Trophoblast cell (in vitro differentiated cells and primary cell): ENCODE measurements at places on chromosomes 2 and 18.

DNA sequence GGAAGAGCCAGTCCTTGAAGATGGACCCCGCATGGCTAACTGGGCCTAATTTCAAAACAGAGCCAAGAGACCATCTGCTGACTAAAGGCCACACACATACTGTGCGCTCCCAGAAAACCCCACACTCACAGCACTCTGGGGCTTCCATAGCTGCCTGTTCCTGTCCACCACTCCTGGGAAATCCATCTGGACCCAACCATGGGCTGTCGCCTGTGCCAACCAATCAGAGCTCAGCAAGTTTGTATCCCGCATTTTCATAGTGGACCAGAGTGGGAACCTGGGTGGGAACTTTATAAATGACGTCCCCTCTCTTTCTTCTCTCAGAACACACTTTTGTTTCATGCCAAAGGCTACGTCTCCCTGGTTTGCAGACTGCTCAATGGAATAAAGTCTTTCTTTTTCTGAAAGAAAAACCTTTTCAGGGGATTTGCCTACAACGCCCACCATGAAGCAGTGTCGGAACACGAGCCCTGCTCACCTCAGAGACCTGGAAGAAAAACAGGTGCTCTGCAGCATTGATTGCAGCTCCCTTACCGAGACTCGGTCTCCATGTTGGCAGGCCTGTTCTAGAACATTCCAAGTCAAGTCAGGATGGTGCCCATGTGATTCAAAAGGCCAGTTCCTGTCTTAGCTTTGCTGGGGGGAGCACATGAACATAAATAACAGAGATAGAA, 137.2 kb upstream of the GPC1 start:
- no peak for DNase-seq

DNA sequence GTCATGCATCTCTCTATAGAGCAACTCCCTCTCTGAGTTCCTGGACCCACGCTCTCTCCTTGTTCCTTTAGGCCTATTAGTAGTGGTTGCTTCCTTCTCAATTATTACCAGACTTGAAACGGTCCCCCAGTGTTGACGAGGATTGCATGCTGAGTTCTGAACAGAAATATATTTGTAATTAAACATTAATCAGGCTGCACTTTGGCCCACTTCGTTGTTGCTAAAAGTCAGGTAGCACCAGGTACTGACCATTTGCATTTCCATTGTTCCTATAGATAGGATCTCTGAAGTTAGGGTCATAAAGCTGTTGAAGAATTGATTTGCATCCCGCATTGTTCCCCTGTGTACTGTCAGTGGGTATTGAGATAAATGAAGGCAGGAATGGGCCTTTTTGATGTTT, 36.9 kb upstream of the TTR start:
- no peak for DNase-seq

DNA sequence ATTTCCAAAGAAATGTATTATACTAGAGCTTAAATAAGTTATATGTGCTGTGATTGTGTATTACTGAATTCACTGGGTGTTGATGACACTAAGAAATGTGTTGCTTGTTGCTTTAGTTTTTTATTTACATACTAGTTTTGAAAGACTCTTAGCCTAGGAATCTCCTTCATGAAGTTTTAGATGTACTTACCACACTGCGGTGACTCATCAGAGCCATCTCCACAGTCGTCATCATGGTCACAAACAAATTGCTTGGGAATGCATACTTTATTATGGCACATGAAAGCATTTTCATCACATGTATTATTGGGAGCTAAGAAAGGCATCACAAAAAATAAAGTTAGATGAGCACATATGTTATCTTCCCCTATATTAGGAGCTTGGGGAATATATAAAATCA, 1624.2 kb downstream of the LRP1B start:
- DNase-seq = no peak

DNA sequence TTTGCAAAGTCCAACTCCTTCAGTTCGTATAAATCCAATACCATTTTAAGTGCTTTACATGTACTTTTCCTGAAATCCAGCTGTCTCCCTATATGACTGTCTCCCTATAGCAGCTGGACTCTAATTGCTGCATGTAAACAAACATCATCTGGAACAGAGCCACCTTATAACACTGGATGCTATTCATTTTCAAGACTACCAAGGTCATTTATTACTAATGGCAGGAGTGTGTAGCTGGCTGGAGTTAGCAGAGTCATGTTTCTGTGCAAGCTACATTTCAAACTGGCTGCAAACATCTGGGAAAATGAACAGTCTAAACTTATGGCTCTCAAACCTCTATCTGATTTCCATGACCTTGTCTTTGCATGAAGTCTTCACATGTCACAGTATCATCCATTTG, 575.2 kb downstream of the PIK3C3 start:
- no peak for DNase-seq

GRCh38 chr18:61676773-61677434, 215.9 kb downstream of the RNF152 start:
- peak; percentile 3 for DNase-seq

DNA sequence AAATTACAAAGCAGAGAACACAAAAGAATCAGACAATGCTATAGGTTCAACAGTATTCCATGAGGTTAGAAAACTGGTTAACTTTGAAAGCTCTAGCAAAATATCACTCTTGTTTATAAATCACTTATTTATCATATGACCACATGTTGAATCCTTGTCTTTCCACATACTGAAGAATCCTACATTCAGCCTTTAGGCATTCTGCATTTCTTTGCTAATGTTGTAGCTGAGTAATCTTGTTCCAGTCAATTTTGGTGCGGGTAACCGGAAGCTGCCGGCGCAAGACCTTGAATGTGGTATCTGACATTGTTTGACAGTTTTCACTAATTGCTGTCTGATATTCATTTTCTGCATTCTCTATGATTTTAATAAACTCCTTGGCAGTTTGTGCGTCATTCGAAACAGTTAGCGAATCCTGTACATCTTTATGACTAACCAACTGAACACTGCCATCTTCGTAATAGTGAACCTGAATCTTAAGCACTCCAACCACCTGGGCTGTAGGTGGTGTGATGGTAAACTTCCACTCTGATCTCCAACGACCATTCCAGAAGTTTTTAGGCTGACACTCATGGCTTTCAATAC, 154.1 kb downstream of the BAZ2B start:
- DNase-seq = peak; percentile 98

GRCh38 chr2:65382776-65383357, 49.5 kb downstream of the SPRED2 start:
- peak; percentile 97 for DNase-seq

- DNase-seq = no peak
These were observed 69.1 kb downstream of the ACVR2A start for GRCh38 chr2:147913701-147914480.

DNA sequence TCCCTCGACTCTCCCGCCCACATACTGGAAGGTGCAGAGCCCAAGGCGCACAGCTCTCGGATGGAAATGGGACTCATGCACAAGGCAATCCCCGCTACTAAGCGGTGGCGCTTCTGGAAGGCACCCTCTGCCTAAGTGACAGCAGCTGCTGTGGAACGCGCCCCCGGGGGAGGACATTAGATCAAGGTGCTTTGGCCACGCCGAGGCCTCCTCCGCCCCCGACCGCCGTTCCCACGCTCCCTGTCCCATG, 202 bp downstream of the MCEE start:
- DNase-seq = peak; percentile 95

DNA sequence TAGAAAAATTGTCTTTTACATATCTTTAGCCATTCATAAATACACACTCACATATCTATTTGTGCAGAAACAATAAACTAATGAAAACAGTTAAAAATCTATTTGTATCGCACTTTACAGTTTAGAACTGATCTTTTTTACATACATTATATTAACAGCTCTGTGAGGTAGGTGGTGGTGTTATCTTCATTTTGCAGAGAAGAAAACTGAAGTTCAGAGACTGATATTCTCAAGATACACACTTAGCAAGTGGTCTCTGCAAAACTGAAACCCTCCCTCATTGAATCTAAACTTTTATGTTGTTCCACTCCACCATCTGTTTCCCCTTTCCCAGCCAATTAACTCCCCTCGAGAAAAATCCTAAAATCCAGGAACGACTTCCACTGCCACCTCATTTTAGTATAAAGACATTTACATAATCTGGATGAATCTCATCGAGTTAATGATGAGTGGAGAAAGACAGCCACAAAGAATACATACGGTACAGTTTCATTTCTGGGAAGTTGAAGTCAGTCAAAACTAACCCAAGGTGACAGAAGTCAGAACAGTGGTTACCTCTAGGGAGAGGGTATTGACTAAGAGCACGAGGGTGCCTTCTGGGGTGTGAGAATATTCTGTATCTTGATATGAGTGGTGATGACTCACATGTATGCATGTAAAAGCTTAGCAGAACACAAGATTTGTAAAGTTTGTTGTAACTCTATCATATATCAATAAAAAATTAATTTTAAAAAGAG, 524.2 kb upstream of the TCF4 start:
- DNase-seq = no peak

- no peak for DNase-seq
These were observed 84.3 kb upstream of the GRB14 start for GRCh38 chr2:164705412-164706167.

DNA sequence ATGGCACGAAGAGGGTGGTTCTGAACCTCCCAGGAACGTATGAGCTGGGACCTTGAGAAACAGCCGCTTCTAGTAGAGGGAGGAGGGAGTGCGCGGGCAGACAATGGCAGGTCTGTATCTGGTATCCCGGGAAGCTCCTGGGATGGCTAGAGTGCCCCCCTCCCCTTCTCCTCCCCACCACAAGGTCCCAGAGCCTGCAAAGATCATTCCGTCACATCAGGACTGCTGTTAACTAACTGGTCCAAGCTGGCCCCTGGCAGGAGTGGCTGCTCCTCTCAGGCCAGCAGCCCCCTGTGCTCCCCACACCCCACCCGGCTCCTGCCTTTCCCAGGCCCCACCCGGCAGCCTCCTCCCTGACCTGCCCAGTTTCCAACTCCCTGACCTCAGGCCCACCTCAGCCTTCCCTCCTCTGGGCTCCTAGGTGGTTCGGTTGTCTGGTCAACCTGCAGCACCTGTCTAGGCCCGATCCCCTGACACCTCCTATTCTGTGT, 75.0 kb downstream of the TPO start:
- no peak for DNase-seq

DNA sequence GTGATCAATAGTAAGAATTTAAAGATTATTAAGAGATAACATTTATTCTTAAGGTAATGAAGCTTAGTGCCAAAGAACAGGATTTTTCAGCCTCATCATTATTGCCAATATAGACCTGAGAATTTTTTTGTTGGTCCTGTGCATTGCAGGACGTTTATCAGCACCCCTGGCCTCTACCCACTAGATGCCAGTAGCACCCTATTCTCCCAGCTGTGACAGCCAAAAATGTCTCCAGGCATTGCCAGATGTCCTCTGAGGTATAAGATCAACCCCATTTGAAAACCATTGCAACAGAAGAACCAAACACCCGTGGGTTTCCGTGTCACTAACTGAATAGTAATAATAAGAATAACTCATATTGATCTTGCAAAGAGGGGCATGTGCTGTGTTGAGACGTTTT, 700.0 kb upstream of the SOX11 start:
- DNase-seq = no peak

- DNase-seq = no peak
These were observed 292.7 kb upstream of the SLC39A10 start for GRCh38 chr2:195364015-195364965.

- DNase-seq = peak; percentile 71
These were observed 75.3 kb upstream of the RIOK3 start for GRCh38 chr18:23377669-23378301.

DNA sequence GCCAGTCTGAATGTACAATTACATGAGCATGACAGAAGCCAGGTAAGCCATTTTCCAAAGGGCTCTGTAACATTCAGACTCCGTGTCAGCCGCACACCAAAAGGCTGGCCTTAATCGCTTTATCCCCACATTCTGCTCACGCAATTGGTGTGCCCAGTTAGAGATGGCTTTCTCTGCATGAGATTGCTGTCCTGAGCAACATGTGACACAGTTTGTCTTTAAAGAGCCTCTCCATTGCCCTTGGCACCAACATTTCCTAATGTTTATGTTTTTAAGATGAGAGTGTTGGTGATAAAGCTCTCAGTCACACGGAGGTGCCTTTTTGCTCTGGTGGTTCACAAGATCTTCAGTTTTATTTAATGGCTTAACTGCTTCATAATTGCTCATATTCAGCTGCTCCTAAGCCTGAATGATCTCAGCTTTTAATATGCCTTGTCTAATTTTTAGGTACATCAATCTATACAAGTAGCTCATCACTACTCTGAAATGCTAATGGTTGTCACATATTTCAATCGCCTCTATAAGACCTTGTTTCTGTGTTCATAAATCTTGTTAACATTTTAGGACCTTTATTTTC, 164.8 kb upstream of the ACVR2A start:
- DNase-seq = no peak

DNA sequence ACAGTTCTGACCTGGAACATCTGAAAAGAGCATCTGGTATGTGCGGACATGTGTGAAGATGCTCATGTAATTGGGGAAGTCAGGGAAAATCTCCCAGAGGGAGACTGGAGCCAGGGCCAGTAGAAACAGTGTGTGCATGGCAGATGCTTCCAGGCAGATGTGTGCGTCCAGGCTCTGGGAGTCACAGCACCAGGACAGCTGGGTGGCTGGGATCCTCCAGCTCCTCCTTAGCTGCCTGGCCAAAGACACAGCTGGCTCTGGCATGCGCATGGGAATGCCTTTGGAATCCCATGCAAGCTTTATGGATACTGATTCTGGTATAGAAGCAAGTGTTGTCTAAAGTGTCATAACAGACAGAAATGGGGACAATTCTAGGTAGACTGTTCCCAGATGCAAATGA, 369.7 kb downstream of the INSIG2 start:
- no peak for DNase-seq

- DNase-seq = no peak
These were observed 75.8 kb downstream of the CCDC148 start for GRCh38 chr2:158380746-158381145.

DNA sequence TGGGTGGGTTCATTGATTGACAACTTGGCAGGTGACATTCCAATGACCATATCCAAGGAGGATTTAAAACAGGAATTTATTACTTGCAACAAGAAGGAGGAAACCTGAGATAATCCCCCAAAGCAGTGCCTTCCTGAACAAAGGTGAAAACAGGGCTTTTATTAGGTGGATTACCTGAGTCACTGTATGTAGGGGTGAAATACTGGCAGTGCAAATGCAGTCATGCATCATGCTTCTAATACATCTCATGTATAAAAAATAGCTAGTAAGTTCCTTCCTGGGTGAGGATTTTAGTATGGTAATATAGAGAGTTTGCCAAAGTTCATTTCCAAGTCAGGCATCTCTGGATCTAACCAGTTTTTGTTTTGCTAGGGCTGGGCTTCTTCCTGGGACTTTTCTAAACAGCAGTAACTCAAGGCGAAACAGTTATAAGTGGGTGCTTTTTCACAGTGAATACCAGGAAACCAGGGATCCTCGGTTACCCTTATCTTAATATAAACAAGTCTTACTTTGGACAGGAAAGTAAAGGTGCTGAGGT, 583.4 kb upstream of the LRRTM1 start:
- no peak for DNase-seq

GRCh38 chr2:234251326-234252271, 201.1 kb downstream of the SPP2 start:
- DNase-seq = no peak

- peak; percentile 57 for DNase-seq
These were observed 4.2 kb upstream of the CLIP4 start for GRCh38 chr2:29110916-29111535.
